Endothelial cell of umbilical vein (primary cell): ENCODE measurements at places on chromosomes 1 and 21. TPM values are rescaled to one million over a fixed set of nuclear protein-coding genes. Genes with fewer than 3 reads are reported as not detected.

Gene CNKSR1
- total RNA-seq, result not detected in 2 replicates

Gene GUCA2B
- total RNA-seq, result not detected in 2 replicates

Gene TSACC
- 0.69 TPM in 1 of 2 replicates, not detected in the other for total RNA-seq

Gene AKNAD1
- total RNA-seq, result not detected in 2 replicates

Gene SERINC2
- total RNA-seq, result 19.4 and 21.4 TPM in 2 replicates
